GM23338 (cell line): ENCODE measurements at places on chromosomes 5 and 9. TPM values are rescaled to one million over a fixed set of nuclear protein-coding genes. Genes with fewer than 3 reads are reported as not detected.

PPP6C gene
- total RNA-seq, result 46.4 and 55.0 TPM in 2 replicates

CCL27 gene
- not detected in 2 replicates for total RNA-seq

GAS1 gene
- total RNA-seq, result 6.1 and 7.7 TPM in 2 replicates

GLDC gene
- 133 and 139 TPM in 2 replicates for total RNA-seq

DPYSL3 gene
- total RNA-seq, result 440 and 455 TPM in 2 replicates

PCAT7 gene
- total RNA-seq, result 3.3 and 5.5 TPM in 2 replicates

BTNL9 gene
- total RNA-seq, result 2.8 and 3.4 TPM in 2 replicates

DEPDC1B gene
- total RNA-seq, result 67.9 and 75.0 TPM in 2 replicates

PLPP7 gene
- total RNA-seq, result 2.4 and 4.4 TPM in 2 replicates

MRPL50 gene
- 25.5 and 27.8 TPM in 2 replicates for total RNA-seq

C9orf153 gene
- 0.12 TPM in 1 of 2 replicates, not detected in the other for total RNA-seq

NACC2 gene
- total RNA-seq, result 16.5 and 20.8 TPM in 2 replicates

SCGB3A2 gene
- total RNA-seq, result 27.0 and 36.1 TPM in 2 replicates

AK6 gene
- 37.3 and 62.5 TPM in 2 replicates for total RNA-seq

GOLM1 gene
- 82.1 and 92.4 TPM in 2 replicates for total RNA-seq

SUB1 gene
- 288 and 365 TPM in 2 replicates for total RNA-seq

LMX1B gene
- 0.21 TPM in 1 of 2 replicates, not detected in the other for total RNA-seq

GGTA1 gene
- total RNA-seq, result not detected in 2 replicates
